BE2C (cell line): ENCODE measurements at places on chromosomes 5 and 9.

DNA sequence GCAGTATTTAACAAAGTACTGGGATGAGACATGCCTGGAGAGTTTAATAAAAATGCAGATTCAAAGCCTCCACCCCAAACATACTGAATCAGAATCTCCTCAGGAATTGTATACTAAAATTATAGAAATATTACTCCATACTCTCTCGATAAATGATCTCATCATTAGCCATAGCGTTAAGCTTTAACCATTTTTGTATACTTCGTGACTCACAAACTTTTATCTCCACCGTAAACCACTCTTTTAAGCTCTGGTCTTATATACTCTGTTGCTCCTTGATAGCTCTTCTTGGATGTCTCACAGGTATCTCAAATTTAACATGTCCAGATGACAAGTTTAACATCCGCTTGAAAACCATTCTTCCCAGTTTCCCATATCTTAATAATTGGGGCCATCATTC, 327.8 kb downstream of the ADGRV1 start:
- no peak for DNase-seq

- DNase-seq = no peak
Observed at GRCh38 chr9:98808411-98808815, 943 bp downstream of the GALNT12 start.

DNA sequence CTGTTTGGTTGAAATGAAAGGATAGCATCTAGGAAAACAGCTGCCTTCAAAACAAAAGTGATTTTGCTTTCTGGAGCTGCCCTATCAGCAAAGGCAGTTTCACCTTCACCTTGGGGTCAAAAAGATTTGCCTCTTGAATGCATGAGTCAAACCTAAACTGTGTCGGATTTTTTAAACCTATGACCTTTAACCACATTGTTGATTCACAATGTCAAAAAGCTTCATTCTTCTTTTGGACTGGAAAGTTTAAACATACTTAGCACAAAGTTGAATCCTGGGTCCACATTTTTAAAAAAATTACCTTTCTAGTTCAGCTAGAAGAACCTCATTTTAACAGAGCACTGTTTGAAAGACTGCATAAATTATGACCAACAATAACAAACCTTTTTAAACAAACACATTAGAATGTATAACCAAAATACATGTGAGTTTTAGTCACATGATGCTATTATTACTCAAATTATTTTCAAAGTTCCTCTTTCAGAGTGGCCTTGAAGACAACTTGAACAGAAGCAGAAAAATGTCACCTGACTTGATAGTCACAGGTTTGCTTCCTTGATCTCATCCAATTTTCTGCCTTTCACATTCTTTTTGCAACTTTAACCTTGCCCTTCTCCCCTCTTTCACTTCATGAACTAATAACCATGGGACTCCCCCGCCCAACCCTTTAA, 109.7 kb upstream of the LHFPL2 start:
- DNase-seq = no peak

- DNase-seq = no peak
Observed at GRCh38 chr9:79222483-79222882, 349.3 kb upstream of the TLE4 start.

- no peak for DNase-seq
Observed at GRCh38 chr5:149870232-149870631, 74.4 kb downstream of the PDE6A start.

DNA sequence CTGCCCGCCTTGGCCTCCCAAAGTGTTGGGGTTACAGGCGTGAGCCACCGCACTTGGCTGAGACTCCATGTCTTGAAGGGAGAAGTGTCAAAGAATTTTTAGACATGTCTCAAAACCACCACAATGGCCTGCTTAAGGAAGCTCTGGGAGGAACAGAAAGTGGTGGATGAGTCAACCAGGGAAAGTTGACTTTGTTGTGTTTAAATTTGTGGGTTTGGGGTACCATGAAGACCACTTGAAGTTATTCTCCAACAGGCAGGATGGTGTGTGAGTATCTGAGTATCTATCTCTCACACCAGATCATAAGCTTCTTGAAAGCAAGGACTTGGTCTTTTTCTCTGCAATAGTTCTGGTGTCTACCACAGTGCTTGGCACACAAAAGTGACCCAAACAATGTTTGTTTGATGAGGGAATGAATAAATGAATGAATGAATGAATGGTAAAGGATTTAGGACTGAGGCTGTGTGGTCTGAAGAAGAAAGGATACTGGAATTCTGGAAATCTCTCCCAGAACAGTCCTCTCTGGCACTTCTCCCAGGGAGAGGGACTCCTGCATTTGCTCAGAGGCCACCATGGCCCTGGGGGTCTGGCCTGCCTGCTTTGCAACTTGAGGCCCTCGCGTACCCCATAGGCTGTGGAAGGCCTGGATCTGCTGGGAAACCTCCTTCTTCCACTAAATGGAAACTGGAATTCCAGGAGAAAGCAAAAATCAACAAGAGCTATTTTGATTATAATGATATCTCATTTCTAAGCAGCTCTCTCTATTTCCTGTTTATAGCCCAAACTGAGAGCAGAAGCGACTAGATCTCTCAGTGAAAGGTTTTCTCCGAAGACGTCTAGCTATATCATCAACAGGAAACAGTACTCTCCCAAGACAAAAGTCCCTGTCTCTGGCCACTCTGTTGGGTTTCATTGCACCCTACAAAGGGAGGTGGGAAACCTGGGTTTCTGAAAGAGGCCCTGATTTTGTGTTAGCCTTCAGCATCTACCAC, 187.9 kb downstream of the PALM2AKAP2 start:
- no peak for DNase-seq

GRCh38 chr5:13246053-13246452, 698.4 kb downstream of the DNAH5 start:
- DNase-seq = no peak
